ENCODE measurements at places on chromosomes 7 and 10.

- no peak for DNase-seq
Measured at GRCh38 chr10:119654540-119654939, 3.4 kb downstream of the BAG3 start.

- DNase-seq: no peak
Measured at GRCh38 chr7:1239803-1240516, 7.3 kb downstream of the UNCX start.

GRCh38 chr10:97928897-97929296, 79.3 kb downstream of the GOLGA7B start:
- DNase-seq: no peak

DNA sequence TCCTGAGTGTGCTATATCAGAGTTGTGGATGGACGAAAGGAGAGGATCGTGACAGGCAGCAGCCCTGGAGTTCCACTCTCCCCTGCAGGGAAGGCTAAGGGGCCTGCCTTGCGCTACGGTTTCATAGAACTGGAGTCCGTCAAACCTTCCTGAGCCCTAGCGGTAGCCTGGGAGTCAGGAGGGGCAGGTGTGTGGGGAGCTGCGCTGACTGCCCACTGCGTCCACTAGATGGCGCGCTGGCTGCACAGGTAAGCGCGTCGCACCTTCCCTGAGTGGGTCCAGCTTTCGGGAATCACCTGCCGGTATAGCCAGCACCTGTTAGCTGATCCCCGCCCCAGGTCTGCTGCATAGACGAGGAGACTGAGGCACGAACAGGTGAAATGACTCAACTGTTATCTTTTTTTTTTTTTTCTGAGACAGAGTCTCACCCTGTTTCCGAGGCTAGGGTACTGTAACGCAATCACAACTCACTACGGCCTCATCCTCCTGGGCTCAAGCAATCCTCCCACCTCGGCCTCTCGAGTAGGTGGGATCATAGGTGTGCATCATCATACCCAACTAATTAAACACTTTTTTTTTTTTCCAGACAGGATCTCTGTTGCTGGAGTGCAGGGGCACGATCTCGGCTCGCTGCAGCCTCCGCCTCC, 20.2 kb upstream of the BAIAP2L1 start:
- peak; percentile 47 for DNase-seq

DNA sequence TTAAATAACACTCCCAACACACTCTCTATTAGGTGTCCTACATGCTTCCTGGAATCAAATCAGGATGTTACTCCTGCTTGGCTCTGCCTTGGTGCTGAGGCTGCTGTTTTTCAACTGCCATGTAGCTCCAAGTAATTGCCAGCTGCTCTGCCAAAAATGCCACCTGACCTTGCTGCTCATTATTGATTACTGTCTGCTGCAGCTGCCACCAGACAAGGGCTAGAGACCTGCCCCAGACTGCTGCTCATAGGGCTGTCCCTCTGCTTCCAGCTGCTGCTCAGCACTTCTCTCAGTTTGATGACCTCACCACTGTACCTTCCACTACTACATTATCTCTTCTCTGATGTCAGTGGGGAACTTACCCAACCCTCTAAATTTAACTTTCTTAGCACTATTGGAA, 102.5 kb downstream of the PCLO start:
- DNase-seq: no peak

- no peak for DNase-seq
Measured at GRCh38 chr10:104337521-104337984, 712 bp downstream of the ITPRIP start.

DNA sequence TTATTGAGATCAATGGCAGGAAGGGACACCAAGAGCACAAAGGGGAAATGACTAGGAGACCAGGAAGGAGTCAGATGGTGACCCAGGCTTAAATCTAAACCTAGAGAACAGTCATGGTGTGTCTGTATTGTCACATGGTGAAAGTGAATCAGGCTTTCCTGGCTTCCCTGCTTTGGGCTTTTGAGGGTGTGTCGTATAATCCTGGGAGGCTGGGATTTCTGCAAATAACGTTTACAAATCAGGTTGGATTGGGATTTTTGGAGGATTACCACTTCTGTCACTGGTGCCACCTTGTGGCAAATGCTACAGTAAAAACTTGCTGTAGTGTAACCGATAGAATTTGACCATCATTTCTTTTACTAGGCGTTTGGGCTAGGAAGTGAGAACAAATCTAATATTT, 502.6 kb downstream of the NRG3 start:
- no peak for DNase-seq

DNA sequence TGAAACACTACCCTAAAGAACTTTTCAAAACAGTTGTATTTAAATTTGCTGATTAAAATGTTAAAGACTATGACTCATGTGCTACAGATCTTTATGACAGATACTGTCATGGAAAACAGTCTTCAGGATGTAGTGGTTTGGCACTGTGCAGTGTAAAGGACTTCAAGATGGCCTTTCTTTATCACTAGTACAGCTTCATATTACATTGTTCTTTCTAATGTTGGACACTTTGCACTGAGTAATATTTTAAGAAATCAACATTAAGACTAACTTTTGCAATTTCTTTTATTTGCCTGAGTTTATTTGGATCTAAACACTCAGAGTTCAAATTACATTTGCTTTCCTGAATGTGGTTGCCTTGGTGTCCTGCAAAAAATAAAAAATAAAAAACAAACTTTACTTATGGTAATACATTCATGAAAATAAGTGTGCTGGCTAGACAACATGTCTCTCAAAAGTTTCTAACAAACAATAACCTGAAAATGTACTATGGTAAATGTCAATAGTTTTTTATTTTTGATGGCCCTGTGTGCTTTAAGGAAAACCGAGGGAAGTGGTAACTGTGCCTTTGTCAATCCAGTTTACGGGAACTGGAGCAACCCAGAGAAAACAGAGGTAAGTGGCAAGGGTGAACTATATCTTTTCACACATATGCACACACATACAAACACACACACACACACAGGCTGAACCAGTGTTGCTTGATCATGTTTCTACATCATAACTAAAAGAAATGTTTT, 85.9 kb upstream of the PLXDC2 start:
- DNase-seq: no peak

DNA sequence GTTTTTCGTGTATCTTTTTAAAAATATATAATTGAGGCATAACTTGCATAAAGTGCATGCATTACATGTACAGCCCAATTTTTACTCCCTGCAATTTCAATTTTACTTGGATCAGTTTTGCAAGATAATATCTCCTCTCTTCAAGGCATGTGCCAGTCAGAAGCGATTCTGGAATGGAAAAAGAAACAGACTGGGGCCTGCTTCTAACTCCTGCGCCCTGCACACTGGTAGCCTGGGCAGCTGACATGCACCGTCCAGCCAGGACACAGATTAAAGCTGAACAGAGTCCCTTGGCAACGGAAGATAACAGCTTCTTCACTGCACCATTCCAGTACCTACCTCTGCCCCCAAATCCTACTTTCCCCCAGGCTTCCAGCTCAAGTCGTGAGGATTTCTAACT, 182.1 kb downstream of the FAM107B start:
- no peak for DNase-seq

DNA sequence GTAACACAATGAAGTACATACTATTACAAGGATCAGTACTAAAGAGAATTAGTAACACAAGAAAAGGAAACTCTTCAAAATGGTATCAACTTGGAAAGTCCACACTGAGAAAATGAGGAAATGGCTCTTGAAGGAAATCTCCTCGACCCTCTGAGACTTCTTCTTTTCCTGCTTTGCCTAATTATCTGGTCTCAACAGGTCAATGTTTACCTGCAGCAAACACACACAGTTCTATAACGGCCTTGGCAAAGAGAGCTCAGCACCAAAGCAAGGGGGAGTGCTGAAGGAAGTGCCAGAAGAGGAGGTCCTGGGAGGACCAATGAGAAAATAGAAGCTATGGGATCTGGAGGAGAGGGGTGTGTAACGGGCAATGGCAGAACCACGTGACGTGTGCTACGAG, 21.9 kb downstream of the CHCHD3 start:
- no peak for DNase-seq

GRCh38 chr7:30412782-30413504, 65.6 kb downstream of the NOD1 start:
- no peak for DNase-seq

- DNase-seq: no peak
Measured at GRCh38 chr10:46560381-46560780, 3.9 kb upstream of the GPRIN2 start.

GRCh38 chr10:6721964-6722615, 142.0 kb upstream of the PRKCQ start:
- no peak for DNase-seq

GRCh38 chr10:4407783-4408182, 418.2 kb upstream of the AKR1E2 start:
- no peak for DNase-seq

DNA sequence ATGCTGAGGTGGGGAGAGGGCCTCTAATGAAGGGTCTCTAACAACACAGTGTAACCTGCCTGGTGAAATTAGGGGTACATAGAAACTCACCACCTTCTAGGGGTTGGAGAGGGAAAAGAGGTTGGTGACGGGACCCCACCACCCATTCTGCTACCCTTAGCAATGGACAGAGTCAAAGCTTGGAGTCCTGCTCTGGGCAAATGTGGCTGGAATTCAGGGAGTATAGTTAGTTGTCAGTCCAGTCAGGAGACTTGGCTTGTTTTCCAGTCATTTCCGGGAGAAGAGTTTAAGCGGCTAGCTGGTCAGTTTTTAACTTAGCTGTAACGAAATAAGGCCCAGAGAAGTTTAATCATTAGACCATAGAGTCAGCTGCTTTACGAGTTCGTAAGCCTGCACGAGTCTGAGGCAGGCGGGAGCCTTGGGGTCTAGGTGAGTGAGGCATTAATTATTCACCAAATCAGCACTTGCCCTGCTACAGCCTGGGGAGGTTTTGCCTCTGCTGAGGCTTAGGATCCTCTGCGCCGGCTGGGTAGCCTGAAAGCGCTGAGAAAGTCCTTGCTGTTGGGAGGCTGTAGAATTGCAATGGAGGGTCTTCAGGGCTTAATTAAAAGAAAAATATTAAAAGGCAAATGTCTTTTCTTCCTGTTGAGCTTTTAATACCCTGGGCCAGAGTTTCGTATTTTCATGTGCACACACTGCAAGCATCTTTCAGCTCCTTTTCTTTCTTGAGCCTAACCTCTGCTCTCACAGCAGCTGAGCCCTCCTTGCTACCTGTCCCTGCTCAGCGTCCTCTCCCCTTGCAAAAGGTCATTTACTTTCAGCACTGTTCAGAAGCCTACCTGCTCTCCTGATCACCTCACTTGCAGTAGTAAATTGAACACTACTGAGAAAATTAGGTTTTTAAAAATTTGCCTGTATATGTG, 1.5 kb upstream of the LAMB1 start:
- no peak for DNase-seq

DNA sequence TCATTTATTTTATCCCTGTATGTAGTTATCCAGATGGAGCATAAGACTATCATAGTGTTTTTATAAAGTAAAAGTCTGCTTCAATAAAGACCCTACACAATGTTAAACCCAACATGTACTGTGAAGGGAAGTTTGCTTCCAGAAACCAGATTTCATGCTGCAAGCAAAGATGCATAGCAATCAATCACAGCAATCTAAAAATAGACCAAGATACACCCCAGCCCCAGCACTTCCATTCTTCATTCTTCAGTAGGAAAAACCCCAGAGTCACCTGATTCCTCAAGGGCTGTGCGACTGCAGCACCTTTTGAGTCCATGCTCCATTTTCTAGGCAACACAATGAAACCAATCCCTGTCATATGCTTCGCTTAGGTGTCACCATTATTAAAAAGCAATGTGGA, 66.9 kb upstream of the PDE1C start:
- no peak for DNase-seq

- DNase-seq: no peak
Measured at GRCh38 chr10:26857991-26858706, 2.6 kb downstream of the ABI1 start.

DNA sequence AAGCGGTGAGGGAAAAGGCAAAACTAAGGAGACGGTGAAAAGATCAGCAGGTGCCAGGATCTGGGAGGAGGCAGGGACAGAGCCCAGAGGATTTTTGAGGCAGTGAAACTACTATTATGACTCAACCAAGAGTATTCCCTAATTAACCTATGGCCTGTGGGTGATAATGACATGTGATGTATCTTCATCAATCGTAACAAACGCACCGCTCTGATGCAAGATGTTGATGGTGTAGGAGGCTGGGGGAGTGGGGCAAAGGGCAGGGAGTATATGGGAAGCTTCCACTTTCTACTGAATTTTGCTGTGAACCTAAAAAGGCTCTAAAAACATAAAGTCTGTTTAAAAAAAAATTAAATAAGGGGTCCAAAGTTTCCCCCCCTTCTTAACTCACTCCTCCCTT, 25.5 kb upstream of the EZH2 start:
- DNase-seq: no peak

DNA sequence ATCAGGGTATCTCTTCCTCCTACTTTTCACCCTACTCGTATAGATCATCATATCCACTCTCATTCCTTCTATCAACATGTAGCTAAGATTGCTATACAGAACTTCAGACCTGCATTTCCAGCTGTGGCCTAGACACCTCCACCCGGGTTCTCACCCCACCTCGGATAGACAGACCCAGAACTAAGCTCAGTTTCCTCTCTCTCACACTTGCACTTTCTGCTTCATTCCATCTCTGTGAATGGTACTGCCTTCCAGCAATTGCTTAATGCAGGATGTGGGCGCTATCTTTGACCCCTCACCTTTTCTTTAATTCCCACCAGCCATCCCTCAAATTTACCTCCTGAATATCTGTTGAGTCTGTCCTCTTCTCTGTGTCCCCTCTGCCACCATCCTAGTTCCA, 35.7 kb downstream of the AGK start:
- no peak for DNase-seq

GRCh38 chr7:105972276-105972675, 9.2 kb downstream of the CDHR3 start:
- no peak for DNase-seq

DNA sequence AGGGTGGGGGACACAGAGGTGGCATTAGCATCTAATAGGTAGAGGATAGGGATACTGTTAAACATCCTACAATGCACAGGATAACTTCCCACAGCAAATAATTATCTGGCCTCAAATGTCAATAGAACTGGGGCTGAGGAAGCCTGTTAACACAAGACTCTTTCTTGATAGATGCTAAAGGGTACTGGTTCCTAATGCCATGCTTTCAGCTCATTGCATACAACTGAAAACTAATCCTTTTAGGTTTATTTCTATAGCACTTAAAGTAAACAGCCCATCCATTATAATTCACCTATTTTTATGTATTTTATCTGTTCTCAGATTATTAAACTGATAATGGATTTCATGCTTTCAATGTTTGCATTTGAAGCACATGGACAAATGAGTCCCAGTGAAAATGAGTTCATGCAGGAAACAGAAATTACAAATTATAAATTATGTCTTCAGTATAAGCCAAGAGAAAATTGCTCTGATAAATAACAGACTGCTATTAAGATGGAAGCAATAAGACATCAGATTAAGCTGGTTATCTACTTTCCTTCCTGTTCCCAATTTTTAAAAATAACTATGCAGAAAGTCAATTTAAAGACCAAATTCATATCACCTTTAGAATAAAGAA, 66.4 kb downstream of the AKR1D1 start:
- DNase-seq: no peak

GRCh38 chr7:1050254-1050906, 6.0 kb downstream of the GPR146 start:
- DNase-seq: no peak
